ENCODE measurements at places on chromosomes 4 and X. TPM values are rescaled to one million over a fixed set of nuclear protein-coding genes. Genes with fewer than 3 reads are reported as not detected.

DNA sequence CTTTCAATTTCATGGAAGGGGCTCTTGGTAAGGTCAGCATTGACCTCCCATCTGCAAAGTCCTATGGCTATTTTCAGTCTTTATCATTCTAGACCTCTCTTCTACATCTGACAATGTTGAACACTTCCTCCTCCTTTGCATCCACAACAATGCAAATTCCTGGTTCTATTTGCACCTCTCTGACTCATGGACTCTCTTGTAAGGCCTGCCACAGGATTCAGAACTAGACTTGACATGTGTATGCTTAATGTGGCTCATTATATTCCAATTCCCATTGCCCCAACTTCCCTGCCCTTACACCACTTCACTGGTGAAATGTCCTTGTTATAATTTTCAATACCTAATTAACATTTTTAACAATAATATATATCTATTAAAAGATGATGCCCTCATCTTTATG is 314.3 kb upstream of the FGF13 start:
- DNase-seq: no peak

CCKAR gene
- total RNA-seq: not detected

- no peak for DNase-seq
Observed at GRCh38 chr4:182827954-182828353, 89.2 kb downstream of the DCTD start.

DNA sequence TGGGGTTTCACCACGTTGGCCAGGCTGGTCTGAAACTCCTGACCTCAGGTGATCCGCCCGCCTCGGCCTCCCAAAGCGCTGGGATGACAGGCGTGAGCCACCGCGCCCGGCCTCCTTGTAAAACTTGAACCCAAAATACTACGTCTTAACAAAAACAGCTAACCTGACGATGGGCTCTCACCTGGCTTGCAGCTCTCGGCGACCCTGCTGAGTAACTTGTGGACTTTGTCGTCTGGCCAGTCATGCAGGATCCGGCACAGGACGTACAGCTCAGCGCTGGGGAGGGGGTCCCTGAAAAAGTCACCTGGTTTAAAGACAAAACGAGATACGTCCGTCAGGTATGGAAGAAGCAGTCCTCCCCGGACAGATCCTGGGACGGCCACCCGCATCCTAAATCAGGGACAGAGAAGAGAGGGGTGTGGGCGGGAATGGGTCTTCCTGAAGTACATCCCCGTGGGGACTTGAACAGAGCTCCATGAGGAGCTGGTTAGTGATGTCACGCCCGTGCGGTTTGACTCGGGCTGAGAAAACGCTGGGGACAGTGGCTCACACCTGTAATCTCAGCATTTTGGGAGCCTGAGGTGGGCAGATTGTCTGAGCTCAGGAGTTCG is 20.7 kb upstream of the SLC25A6 start:
- DNase-seq: no peak

GRCh38 chr4:40573593-40574311 is 55.9 kb downstream of the RBM47 start:
- no peak for DNase-seq

Measured in H4 (cell line).